ENCODE measurements at places on chromosomes 12 and 14.

DNA sequence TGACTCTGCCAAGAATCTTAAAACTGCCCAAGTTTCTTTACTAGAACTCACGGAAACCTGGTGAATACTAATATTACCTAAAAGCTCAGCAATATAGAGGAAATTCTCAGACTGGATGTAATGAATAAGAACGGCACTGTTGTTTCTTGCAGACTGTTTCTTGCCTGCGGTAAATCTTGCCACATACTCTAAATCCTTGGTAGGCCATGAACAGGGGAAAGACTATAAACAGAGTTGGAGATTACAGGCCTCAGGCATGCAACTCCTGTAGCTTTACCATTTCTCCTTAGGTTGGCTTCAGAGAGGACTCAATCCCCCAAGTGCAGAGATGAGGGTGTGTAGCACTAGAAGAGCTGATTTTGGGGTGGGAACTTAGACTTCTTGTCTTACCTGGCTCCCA lies 1.1 kb downstream of the ALDH6A1 start:
- no peak for DNase-seq

GRCh38 chr14:77092676-77093075 lies 5.4 kb upstream of the CIPC start:
- DNase-seq, result no peak

GRCh38 chr14:23123419-23123818 lies 4.4 kb upstream of the CEBPE start:
- peak; percentile 90 for DNase-seq

- DNase-seq, result peak; percentile 67
Measured at GRCh38 chr14:89455412-89455811, 38.4 kb upstream of the FOXN3 start.

DNA sequence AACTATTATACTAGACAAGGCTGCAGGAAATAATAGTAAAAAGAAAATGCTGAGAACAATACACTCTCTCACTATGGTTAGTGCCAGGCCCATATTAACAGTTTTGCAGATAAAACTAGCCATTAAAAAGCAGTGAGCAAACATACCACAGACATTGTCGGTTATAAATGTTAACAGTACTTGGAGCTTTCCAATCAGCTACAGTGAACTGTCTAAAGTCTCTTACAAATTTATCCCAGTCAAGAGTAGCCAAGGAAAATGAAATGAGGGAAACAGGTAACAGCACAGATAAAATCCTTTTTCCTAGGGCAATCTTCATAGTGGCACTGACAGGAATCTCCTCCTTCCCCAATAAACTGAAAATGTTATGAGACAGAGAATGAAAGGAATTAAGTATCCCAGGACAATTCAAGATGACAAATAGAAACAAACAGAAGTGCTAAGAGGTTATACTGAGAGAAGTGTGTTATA lies 30.8 kb downstream of the PAWR start:
- DNase-seq, result no peak

- DNase-seq, result peak; percentile 66
Measured at GRCh38 chr14:37591941-37592481, 3.0 kb downstream of the FOXA1 start.

DNA sequence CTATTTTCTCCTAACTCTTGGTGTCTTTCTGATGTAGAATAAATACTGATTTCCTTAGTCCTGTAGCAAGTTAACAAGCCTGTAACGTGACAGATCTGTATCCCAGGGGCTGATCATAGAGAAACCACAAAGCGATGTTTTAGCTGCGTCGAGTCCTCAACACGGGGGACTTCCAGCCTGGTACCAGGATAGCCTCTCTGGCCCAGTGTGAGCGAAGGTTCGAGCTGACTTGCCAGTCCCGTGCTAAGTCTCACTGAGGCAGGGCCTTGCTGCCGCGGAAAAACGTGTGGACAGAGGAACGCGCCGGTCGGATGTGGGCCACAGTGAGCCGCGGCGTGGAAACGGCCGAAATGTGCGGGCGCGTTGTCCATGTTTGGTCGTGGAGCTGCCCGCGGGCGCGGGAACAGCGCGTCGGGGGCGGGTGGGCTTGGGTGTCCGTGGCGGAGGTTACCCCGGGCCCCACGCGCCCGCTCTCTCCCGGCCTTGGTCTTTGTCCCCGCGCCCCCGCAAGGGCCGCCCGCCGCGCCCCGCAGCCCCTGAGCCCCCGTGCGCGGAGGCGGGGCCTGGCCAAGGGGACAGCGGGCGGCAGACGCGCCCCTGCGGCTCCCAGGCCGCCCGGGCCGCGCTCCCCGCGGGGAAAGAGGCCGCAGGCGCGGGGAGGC lies 531 bp upstream of the EML1 start:
- peak; percentile 9 for DNase-seq

DNA sequence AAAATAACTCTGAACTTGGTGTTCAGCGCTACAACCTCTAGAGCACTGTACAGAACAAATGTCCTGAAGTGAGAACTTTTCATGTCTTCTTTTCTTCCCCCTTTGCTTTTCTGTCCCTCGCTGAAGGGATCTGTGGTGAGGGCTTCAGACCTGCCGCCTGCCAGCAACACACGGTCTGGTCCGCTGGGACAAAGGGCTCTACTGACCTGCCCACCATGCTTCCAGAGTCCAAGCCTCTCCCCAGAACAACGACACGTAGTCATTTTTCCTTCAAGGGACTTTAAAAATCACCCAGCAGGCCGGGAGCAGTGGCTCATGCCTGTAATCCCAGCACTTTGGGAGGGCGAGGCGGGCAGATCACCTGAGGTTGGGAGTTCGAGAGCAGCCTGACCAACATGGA lies 140.4 kb downstream of the EFCAB11 start:
- DNase-seq, result no peak

GRCh38 chr12:115297445-115297844 lies 613.5 kb upstream of the TBX3 start:
- no peak for DNase-seq

- DNase-seq, result no peak
Measured at GRCh38 chr12:129028844-129029243, 175.6 kb downstream of the GLT1D1 start.

DNA sequence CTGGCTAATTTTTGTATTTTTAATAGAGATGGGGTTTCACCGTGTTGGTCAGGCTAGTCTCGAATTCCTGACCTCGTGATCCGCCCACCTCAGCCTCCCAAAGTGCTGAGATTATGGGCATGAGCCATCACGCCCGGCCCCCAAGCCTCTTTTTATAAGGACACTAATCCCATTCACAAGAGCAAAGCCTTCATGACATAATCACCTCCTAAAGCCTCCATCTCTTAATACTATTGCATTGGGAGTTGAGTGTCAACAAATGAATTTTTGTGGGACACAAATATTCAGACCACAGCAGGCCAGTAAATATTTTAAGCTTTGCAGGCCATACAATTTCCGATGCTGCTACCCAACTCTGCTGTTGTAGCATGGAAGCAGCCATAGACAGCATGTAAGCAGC lies 10.9 kb downstream of the RNF212B start:
- DNase-seq, result no peak

- DNase-seq, result no peak
Measured at GRCh38 chr14:84084056-84084630, 1445.8 kb upstream of the FLRT2 start.

DNA sequence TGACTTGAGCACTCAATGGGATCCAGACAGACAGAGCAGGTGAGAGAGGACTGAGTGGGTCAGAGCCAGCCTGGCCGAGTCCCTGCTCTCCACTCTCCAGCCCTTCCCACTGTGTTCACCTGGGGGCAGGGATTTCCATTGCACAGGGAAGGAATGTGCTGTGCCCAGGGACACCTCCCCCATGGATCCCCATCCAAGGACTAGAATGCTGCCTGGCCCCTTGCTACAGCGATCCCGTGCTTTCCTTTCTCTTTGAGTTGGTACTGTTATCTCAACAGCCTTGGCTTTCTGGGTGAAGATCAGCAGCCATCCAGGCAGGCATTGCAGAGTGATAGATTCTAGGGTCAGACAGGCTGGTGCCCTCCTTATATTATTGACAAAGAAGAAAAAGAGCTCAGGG lies 60.3 kb upstream of the DLK1 start:
- no peak for DNase-seq

- no peak for DNase-seq
Measured at GRCh38 chr12:94767956-94768355, 117.6 kb upstream of the TMCC3 start.

GRCh38 chr12:14129611-14130195 lies 148.3 kb upstream of the GRIN2B start:
- no peak for DNase-seq

GRCh38 chr14:22900081-22900799 lies 17.2 kb downstream of the REM2 start:
- no peak for DNase-seq

- peak; percentile 93 for DNase-seq
Measured at GRCh38 chr12:4269279-4269991, 4.1 kb upstream of the CCND2 start.

GRCh38 chr14:55733599-55733998 lies 153.6 kb downstream of the KTN1 start:
- no peak for DNase-seq

DNA sequence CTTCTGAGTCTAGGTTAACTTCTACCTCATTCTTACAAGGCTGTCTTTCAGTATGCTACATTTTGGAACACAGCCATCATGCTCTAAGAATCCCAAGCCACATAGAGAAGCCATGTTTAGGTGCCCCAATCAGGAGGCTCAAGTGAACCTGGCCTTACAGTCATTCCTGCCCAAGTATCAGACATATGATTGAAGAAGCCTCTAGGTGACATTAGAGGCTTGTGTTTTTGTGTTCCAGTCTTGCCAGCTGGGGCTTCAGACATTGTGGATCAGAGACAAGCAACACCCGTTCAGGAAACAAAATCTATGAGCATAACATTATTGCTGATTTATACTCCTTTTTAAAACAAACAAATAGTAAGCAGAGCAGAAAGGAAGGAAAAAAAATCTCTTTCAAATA lies 8.1 kb upstream of the SLC16A7 start:
- DNase-seq, result no peak

GRCh38 chr12:126117502-126117901 lies 1052.3 kb downstream of the AACS start:
- no peak for DNase-seq

DNA sequence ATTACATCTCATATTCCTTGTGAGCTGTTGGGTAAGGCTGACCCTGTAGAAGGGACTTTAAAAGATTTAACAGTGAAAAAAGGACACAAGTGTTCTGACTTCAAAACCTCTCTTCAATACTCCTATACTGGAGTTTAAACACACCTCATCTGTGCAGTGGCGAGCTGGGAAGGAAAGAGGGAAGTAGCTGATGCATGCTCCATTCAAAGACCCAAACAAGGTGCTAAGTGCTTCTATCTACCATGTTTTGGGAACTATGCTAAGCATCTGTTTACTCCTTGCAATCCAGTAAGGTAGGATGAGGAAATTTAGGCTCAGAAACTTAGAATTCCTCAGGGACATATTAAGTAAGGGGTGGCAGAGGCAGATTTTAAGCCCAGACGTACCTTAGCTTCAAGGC lies 16.4 kb upstream of the DNM1L start:
- no peak for DNase-seq

DNA sequence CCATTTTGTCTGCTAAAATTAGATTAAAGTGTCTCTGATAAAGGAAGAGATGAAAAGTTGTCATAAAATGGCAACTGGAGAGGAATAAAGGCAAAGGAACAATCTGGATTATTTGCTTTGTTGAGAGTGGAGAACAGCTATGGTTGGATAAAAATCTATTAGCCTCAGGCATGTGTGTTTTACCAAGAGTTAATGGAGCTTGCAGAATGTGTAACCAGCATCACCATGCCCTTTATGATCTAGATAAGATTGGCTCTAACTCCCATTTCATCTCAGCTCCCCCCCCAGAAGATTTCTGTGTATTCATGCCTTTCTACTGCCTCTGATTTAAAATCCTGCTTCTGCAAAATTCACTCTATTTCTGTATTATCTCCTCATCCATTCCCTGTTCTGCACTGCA lies 93.8 kb downstream of the GALC start:
- no peak for DNase-seq

DNA sequence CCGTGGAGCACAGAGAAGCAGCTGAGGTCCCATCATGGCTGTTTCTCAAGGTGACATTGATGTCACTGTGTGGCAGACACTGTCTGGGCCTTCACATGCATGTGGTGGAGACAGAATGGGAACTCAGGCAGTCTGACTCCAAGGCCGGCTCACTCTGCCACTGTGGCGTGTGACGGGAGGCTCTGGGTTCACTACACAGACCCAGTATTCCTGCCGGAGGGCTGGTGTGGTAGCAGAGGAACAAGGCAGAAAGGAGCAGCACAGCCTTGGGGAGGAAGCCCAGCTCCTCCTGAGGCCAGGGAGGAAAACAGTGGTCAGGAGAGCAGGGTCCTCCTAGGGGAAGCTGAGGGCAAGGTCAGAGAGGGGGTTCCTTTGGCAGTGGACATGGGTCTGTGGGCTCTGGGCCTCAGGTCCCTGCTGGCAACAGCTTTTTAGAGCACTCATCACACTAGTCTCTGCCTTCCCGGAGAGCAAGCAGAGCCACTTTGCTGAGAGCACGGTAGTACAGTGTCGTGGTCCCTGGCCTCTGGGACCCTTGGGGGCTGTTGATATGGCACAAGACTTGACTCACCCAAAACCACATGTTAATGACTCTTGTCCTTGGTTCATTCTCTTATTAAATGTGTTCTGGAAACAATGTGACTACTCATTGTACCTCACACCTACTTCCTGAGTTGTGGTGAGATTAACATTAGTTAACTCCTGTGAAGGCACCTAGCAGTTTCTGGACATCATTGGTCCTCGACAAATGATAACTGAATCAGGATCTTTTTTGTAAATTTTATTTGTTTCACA lies 21.3 kb downstream of the DCAF4 start:
- DNase-seq, result no peak

- no peak for DNase-seq
Measured at GRCh38 chr12:115815924-115816323, 461.6 kb downstream of the MED13L start.

GRCh38 chr12:19474147-19474546 lies 34.9 kb downstream of the AEBP2 start:
- DNase-seq, result no peak

DNA sequence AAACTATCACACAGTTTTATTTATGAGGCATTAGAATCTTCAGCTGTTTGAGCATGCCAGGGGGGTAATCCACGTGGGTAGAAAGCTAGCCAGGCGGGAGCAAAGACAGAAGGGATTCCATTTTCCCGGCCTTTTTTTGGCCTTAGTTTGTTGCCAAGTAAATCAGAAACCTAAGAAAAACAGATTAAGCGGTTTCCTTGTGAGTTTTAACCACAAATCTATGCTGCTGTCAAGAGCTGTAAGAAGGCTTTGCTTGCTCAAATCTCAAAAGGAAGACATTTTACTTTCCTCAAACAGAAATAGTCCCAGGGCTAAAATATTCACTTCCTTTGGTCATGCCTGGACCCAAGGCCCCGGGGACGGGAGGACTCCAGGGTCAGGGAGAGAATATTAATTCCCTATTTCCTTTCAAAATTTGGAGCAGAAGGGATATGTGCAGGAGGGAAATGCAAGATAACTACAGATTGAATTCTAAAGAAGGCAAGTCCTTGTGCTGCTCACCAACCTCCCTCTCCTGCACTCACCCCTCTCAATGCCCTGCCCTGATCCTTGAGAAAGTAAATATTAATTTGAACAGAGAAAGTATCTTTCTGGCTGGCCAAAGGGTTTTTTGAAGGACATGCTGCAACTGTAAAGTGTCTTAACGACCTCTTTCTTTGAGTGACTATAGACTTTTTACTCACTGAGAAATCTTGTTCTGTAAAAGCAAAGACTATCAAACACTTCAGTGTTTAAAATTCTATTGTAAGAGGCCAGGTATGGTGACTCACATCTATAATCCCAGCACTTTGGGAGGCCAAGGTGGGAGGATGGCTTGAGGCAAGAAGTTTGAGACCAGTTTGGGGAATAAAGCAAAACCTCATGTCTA lies 75.7 kb downstream of the HSD17B6 start:
- DNase-seq, result no peak

GRCh38 chr14:31025367-31026076 lies at the start of gene AP4S1:
TSS of gene AP4S1 (plus strand) at chr14:31025649. CDS start at chr14:31066197, 40,548 bp downstream.
- peak; percentile 73 for DNase-seq

GRCh38 chr14:65001723-65002122 lies 15.0 kb downstream of the FNTB start:
- DNase-seq, result no peak

All from mucosa of descending colon (tissue), 3 donors.